ENCODE measurements at places on chromosomes 11 and 22.

DNA sequence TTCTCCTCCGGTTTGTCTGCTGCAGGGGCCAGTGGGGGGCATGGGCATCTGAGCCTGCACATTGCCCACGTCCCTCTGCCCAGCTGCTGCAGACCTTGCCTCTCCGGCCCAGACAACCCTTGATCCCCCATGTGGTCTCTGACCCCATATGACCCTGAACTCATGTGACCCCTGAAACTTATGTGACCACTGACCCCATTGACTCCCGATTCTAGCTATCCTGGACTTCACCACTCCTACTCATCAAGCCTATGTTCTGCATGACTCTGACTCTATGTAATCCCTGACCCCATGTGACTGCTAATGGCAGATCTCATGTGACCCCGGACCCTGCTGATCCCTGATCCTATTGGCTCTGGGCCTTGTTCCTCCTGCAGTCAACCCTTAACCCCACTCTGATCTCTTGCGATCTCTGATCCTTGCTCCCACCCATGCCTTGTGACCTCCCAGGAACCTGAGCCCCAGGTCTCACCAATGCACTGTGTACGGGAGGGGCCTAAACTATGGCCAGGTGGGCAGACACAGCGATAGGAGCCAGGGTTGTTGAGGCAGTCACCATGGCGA is 5.7 kb downstream of the LTBP3 start:
- no peak for DNase-seq

- DNase-seq, result no peak
Observed at GRCh38 chr11:11391796-11392463, 38.9 kb upstream of the CSNK2A3 start.

DNA sequence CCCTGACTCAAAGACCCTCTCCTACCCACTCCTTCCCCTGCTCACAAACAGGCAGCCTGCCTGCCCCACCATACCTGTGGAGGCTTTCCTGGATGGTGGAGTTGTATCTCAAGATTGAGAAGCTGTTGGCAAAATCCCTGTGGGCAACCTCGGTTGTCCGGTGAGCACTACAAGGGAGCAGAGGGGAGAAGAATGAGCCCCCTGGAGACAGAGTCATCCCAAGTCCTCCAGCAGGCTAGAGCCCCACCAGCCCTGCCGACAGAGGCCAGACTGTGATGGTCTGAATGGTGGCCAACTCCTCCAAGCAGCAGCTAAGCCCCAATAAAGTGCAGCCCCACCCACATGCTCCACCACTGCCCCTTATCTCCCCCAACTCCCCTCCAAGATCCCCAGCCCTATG is 17.5 kb downstream of the TMPRSS13 start:
- no peak for DNase-seq

DNA sequence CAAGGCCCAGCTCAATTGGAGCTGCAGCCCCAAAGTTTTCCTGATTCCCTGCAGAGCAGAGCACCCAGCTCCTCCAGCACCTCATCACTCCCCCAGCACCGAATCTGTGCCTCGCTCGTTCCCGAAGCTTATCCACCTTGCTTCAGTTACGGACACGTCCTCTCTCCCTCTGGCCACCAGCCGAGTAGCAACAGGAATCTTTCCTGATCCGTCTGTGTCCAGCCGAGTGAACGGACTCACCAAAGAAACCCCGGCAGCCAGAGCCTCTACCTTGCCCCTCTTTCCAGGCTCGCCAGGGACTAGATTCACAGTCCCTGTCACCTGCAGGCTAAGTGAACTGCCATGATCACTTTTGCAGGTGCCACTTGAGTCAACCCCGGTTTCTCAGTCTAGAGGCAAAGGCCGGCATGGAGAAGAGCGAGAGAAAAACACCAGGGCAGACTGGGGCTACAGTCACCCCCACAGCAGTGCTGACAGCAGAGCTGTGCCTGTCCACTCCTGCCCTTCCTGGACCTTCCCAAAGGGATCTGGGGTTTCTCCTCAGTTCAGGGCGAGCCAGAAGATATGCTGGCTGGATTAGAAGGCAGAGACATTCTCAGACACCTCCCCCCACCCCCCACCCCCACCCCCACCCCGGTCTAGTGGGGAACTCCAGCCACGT is 32.3 kb downstream of the BID start:
- no peak for DNase-seq

- no peak for DNase-seq
Observed at GRCh38 chr11:131696690-131697089, 326.3 kb downstream of the NTM start.

DNA sequence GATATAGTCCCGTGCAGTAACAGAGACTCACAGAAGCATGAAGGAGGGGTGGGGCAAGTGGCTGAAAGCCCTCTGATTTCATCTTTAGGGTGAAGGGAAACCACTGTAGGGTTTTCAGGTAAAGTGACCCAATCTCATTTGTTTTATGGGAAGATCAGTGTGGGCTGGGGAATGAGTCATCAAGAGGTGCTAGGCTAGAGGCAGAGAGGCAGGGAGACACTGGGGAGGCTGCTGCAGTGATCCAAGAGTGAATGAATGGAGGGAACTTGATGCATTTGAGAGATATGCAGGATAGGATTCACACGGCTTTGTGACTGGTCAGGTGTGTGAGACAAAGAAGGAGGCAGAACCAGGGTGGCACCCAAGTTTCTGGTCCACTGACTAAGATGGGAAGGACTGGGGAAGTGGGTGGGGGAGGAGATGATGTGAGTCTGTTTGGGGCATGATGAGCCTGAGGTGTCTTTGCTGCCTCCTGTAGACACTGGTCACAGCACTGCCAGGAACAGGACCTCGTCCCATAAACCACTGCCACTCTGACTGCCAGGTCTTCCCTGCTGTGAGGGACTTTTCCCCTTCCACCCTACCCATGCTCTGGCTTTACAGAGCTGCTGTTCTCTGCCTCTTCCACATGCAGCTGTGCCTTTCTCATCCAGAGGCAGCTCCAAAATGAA is 239.0 kb downstream of the TENM4 start:
- DNase-seq, result no peak

- DNase-seq, result no peak
Observed at GRCh38 chr22:17266251-17266971, 47.2 kb upstream of the ADA2 start.

DNA sequence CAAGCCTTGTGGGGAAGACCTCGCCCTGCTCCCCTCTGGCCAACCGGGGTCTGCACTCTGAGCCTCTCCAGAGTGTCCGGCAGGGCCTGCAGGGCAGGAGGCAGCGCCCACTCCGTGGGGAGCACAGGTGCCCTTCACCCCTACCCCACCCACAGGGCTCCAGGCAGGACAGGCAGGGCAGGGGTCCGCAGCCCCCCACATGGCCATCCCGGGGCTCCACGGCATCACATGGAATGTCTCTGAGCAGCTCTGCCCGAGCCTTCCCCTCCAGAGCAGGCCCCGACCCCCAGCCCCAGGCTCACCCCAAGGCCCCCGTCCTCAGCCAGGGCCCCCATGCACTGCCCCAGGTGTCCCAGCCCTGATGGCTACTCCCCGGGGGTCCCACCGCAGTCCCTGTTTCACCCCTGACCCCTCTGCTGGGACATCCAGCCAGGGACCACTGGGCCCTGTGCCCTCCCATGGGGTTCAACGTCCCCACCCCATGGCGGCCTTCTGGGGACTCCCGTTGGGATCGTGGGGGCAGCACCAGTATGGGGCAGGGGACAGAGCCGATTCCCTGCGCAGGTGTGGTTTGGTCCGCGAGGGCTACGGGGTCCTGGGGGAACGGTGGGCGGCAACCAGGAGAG is 77.7 kb downstream of the BRD1 start:
- no peak for DNase-seq

- DNase-seq, result no peak
Observed at GRCh38 chr11:26045082-26045481, 286.8 kb upstream of the ANO3 start.

Data from activated CD4-positive, alpha-beta T cell treated with anti-CD3 and anti-CD28 coated beads for 1 hour (primary cell).